ENCODE measurements at places on chromosomes 16 and 17.

DNA sequence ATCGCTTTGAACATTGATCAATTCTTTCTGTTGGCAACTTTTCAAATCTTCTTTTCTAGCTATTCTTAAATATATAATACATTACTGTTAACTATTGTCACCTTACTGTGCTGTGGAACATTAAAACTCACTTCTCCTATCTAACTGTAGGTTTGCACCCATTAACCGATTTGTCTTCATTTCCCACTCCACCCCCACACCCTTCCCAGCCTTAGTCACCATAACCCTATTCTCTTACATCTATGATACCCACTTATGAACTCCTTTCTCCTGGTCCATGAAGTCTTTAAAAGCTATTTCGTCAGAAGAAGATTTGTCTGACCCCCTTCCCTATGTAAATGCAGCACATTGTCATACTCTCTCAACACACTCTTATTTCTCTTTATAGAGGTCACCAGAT, 993.4 kb upstream of the EEF2KMT start:
- DNase-seq = no peak
- no peaks in the 10 kb centered on the region for H3K4me1 ChIP-seq
- H3K4me3 ChIP-seq = no peak overlapping the region
- no peaks in the 10 kb centered on the region for H3K27me3 ChIP-seq

- peaks cover 16% of the 10 kb centered on the region for H3K36me3 ChIP-seq
- no peaks in the 10 kb centered on the region for H3K27me3 ChIP-seq
- H3K27ac ChIP-seq = no peak overlapping the region
Observed at GRCh38 chr17:66021757-66022156, 170.2 kb downstream of the CEP112 start.

DNA sequence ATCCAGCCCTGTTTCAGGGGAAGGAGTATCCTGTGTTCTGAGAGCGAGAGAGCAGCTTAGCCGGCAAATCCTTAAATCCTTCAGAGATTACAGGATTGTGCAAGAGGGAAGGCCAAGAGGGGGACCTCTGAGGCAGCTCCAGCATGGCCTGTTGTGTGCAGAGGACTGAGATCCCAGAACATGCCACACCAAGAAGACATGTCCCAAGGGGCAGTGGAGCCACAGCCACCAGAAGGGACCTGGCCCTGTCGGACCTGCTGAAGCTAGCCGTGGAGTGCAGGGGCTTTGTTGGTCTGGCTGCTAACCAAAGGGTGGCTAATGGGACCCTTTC, 1.6 kb upstream of the MRC2 start:
- peak overlapping the region; percentile 22 for H3K27ac ChIP-seq
- peaks cover 12% of the 10 kb centered on the region for H3K27me3 ChIP-seq
- H3K36me3 ChIP-seq = peaks cover 4% of the 10 kb centered on the region
- peaks cover 33% of the 10 kb centered on the region for H3K4me1 ChIP-seq

- H3K4me1 ChIP-seq = peaks cover 58% of the 10 kb centered on the region
- H3K36me3 ChIP-seq = no peaks in the 10 kb centered on the region
- no peak for DNase-seq
- no peak overlapping the region for H3K4me3 ChIP-seq
- H3K27me3 ChIP-seq = peaks cover 19% of the 10 kb centered on the region
Observed at GRCh38 chr16:89335803-89336485, 118.4 kb downstream of the ZNF778 start.
